ENCODE measurements at places on chromosomes 4 and X. TPM values are rescaled to one million over a fixed set of nuclear protein-coding genes. Genes with fewer than 3 reads are reported as not detected.

DNA sequence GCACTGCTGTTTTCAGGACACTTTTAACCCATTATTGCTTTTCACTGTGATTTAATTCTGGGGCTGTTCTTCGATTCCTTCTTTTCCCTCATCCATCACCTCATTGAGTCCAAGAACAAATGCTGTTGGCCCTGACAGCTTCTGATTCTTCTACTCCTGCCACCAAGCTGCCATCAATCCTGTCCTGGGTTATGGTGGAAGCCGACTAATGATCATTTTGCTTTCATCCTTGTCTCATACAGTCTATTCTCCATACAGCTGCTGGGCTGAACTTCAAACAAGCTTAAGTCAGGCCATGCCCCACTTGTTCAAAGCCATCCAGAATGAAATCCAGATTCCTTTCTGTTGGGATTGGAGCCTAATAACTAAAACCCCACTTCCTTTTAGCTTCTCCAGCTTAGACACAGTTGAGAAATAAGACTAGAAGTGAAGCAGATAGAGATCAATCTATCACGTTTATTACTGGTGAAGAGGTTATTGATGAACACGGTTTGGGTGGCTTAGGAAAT lies 161.9 kb downstream of the STK32B start:
- H3K27me3 ChIP-seq, result peaks cover 53% of the 10 kb centered on the region
- H3K4me3 ChIP-seq, result no peak overlapping the region
- no peak overlapping the region for H3K27ac ChIP-seq
- H3K36me3 ChIP-seq, result no peaks in the 10 kb centered on the region
- DNase-seq, result no peak

DNA sequence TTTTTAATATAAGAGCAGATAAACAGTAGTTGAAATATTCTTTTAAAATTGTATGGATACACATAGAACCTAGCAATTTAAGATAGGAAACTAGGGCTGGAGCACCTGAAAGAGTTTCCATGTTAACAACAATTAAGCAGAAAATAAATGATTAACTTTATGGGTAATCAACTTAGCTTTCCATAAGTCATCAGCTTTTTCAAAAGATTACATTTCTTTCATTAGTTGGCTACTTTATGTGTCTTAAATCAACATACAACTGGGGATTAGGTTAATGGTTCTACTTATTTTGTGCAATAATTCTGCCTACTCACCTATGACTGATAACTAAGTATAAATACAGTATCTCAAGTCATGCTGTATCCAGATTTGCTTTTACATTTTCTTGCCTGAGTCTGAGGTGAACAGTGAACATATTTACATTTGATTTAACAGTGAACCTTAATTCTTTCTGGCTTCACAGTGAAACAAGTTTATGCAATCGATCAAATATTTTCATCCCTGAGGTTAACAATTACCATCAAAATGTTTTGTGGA lies at the start of gene ANXA10:
Gene ANXA10 (plus strand): TSS at position 362 of the 537 bp plus-strand sequence. CDS start 164 bp downstream, at position 526.
- no peak for DNase-seq
- peaks cover 24% of the 10 kb centered on the region for H3K4me1 ChIP-seq
- H3K27me3 ChIP-seq, result no peaks in the 10 kb centered on the region
- H3K4me3 ChIP-seq, result no peak within 1 kb of the TSS
- peaks cover 14% of the 10 kb centered on the region for H3K36me3 ChIP-seq

GRCh38 chrX:131677655-131678628 lies 134.1 kb downstream of the OR13H1 start:
- no peak overlapping the region for H3K4me3 ChIP-seq
- no peaks in the 10 kb centered on the region for H3K36me3 ChIP-seq
- peak; percentile 18 for DNase-seq

GRCh38 chr4:153971899-153972298 lies 183.0 kb upstream of the SFRP2 start:
- no peaks in the 10 kb centered on the region for H3K4me1 ChIP-seq
- H3K27ac ChIP-seq, result no peak overlapping the region
- H3K27me3 ChIP-seq, result no peaks in the 10 kb centered on the region

Gene HAND2
- not detected for total RNA-seq

DNA sequence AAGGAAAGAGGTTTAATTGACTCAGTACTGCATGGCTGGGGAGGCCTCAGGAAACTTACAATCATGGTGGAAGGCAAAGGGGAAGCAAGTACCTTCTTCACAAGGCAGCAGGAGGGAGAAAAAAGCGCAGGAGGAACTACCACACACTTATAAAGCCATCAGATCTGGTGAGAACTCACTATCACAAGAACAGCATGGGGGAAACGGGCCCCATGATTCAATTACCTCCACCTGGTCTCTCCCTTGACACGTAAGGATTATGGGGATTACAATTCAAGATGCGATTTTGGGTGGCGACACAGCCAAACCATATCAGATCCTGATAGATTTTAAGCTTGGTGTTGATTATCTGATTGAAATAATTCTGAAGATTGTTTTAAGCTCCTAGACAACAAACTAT lies 218.7 kb downstream of the CBR4 start:
- peaks cover 22% of the 10 kb centered on the region for H3K4me1 ChIP-seq
- H3K4me3 ChIP-seq, result no peak overlapping the region
- H3K36me3 ChIP-seq, result no peaks in the 10 kb centered on the region
- no peak overlapping the region for H3K27ac ChIP-seq

Gene GLOD5
- total RNA-seq, result not detected

Gene SH3D19
- total RNA-seq, result 37.5 TPM

GRCh38 chrX:20666331-20666730 lies 399.6 kb upstream of the RPS6KA3 start:
- H3K27me3 ChIP-seq, result no peaks in the 10 kb centered on the region
- no peak for DNase-seq
- H3K27ac ChIP-seq, result no peak overlapping the region
- H3K36me3 ChIP-seq, result no peaks in the 10 kb centered on the region
- no peaks in the 10 kb centered on the region for H3K4me1 ChIP-seq
- H3K4me3 ChIP-seq, result no peak overlapping the region

GRCh38 chr4:98338761-98339438 lies 77.7 kb downstream of the RAP1GDS1 start:
- H3K27me3 ChIP-seq, result no peaks in the 10 kb centered on the region
- no peak for DNase-seq
- 0 out of 2 replicates have a peak, but pooled peaks cover 1% of the 10 kb centered on the region for H3K36me3 ChIP-seq
- no peaks in the 10 kb centered on the region for H3K4me1 ChIP-seq
- H3K27ac ChIP-seq, result no peak overlapping the region
- H3K4me3 ChIP-seq, result no peak overlapping the region

Gene PALLD
- total RNA-seq, result 166 TPM

GRCh38 chr4:149465955-149466354 lies 349.7 kb downstream of the IQCM start:
- no peaks in the 10 kb centered on the region for H3K4me1 ChIP-seq
- no peaks in the 10 kb centered on the region for H3K36me3 ChIP-seq
- DNase-seq, result no peak
- H3K27me3 ChIP-seq, result no peaks in the 10 kb centered on the region

DNA sequence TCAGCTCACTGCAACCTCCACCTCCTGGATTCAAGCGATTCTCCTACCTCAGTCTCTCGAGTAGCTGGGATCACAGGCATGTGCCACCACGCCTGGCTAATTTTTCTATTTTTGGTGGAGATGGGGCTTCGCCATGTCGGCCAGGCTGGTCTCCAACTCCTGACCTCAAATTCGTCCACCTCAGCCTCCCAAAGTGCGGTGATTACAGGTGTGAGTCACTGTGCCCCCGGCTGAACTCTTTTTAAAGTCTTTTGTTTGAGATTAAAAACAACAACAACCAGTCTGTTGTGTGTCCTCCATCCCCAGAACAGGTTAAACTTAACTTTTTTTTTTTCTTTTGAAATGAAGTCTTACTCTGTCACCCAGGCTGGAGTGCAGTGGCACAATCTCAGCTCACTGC lies 36.3 kb upstream of the RBPJ start:
- no peaks in the 10 kb centered on the region for H3K27me3 ChIP-seq
- DNase-seq, result no peak
- H3K36me3 ChIP-seq, result no peaks in the 10 kb centered on the region

Measured in HCT116 (cell line).